Fibroblast of the aortic adventitia (primary cell): ENCODE measurements at places on chromosomes 1 and 21.

- DNase-seq = no peak
Observed at GRCh38 chr1:243457363-243457982, 201.6 kb downstream of the SDCCAG8 start.

- no peak for DNase-seq
Observed at GRCh38 chr1:207952617-207953542, 42.0 kb upstream of the CD34 start.

DNA sequence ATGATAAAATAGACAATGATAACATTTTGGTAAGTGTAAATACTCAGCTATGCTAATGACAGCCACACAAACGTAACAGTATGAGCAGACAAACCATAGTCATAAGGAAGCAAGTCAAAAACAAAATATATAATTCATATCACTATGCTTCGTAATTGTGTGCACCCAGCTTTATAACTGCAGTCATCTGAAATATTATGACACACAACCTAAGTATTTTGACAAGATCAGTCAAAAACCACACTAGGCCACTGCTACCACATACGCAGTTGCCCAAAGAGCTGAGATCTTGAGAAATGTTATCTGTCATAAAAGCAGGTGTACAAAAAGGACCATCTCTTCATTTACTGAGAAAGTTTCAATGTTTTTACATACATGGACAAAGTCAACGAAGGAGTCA is 26.0 kb downstream of the RNASEL start:
- DNase-seq = no peak

GRCh38 chr1:4224684-4225467 is 324.8 kb upstream of the C1orf174 start:
- DNase-seq = no peak
